ENCODE measurements at places on chromosomes 3 and 15. TPM values are rescaled to one million over a fixed set of nuclear protein-coding genes. Genes with fewer than 3 reads are reported as not detected.

- peak; percentile 64 for DNase-seq
Observed at GRCh38 chr3:186825294-186825821, 17.2 kb upstream of the ADIPOQ start.

- no peak for DNase-seq
Observed at GRCh38 chr15:73944161-73945129, 18.2 kb downstream of the LOXL1 start.

DNA sequence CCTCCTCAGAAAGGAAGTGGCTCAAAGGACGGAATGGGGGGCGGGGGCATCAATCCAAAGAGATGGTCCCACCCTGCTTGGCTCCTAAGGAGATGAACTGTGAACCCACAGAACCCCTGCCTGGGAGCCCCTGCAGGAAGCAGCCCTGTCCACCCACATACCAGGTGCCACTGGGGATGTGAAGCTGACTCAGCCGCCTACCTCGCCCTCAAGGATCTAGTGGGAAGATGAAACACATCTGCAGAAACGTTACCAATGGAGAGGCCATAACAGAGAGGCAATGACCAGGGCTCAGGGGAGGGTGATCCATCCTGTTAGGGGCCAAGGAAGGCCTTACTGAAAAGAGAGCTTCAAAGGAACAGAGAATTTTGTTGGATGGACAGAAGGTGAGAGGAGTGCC lies 35.1 kb downstream of the EAF1 start:
- no peak for DNase-seq

DNA sequence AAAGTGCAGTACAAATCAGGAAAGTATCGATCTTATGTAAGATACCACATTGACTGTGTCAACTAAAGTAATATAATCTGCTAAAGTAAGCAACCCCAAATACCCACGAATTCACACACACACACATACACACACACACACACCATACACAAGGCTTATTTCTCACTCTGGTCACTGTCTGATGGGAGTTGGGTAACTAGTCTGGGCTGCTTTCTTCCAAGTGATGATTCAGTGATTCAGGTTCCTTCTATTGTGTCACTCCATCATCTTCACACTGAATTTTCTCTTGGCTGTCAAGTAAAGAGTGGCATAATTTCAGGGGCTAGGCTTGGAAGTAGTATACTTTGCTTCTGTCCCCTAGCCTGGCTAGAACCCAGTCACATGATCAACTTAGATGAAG lies 104.8 kb upstream of the CCDC54 start:
- DNase-seq = no peak

DNA sequence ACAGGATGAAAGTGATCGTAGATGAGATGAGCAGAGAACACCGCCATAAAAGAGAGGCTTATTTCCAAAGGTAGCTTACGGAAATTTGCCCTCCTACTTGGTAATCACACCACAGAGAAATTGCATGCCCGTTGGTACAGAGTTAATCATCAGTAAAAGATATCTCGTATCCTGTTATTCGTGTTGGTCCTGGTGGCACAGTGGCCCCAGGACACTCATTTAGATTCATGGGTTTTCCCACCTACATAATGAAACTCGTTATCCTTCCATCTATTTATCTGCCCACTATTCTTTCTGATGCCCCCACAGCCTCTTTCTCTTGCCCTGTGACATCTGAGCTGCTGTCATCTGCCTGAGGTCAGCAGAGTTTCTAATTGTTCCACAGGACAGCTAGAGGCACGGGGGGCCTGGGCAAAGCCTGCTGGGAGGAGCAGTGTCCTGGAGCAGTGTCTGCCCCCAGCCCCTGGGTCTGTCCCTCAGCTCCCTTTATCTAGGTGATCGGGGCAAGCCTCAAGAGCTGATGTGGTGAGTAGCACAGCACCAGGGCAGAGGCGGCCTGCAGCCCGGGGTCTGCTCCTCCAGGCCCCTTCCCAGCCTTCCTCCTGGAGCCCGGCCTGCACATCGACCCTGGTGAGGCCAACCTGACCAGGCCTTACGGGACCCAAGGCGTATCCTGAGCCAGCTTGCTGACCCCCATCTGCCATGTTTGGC lies 42.2 kb downstream of the PXYLP1 start:
- DNase-seq = no peak

DNA sequence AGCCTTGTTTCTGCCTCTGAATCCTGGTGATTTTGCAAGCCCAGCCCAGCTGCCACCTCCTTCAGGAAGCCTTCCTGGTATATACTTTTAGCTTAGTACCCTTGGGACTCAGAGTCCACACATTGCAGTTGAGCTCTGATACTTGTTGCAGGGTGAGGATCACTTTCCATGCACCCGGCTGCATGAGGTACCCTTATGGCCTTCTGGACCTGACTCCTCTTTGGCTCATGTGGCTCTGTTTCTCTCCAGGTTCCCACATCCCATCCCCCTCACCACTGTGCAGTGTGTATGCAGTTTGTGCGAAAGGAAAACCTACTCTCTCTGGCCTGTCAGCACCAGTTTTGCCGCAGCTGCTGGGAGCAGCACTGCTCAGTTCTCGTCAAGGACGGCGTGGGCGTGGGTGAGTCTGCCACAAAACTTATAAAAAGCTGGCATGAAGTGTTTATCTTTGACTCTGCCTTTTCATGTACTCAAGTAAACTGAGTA lies 23.1 kb upstream of the P4HTM start:
- DNase-seq = no peak

DNA sequence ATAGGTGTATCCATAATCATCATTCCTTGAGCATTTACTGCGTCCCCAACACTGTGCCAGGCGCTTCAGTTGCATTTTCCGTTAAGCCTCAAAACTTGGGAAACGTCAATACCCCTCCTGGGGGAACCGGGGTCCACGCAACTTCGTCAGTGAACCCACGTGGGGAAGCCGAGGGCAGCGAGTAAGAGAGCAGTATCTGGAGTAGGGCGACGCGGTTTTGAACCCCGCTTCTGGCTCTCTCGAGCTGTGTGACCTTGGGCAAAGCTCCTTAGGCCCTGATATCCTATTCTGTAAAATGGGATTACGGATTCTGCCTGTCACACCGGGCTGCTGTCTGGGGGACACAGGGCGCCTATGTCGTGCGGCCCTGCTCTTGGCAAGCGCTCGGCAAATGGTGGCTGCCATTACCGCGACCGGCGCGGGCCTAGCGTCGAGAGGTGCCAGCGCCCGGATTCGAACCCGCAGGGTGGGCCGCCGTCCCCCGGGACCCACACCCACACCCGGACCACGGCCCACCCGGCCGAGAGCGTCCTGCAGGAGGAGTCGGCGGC lies 590 bp downstream of the POLG start:
- DNase-seq = no peak

DNA sequence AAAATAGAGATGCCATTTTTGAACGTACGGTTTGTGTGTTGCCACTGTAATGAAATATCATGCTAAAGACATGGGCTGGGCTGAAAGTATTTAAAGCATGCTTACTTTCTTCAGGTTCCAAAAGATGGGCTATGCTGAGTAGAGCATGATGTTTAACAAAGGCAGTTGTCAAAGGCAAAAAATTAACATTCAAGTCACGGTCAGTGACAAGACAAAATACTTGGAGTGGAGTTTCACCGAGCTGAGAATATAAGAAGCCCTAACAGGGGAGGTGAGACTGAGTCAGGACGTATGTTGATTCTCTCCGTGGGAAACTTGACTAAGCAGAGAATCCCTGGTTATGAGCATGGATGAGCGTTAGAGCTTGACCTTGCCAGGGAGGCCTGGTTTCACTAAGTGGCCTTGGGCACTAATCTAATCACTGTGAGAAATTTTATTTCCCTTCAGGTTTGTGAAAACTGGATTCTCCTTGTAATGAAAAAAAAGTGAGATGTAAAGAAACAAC lies 218.2 kb upstream of the ADAMTS9 start:
- no peak for DNase-seq

GRCh38 chr3:151305775-151306151 lies 10.9 kb downstream of the GPR87 start:
- no peak for DNase-seq

DNA sequence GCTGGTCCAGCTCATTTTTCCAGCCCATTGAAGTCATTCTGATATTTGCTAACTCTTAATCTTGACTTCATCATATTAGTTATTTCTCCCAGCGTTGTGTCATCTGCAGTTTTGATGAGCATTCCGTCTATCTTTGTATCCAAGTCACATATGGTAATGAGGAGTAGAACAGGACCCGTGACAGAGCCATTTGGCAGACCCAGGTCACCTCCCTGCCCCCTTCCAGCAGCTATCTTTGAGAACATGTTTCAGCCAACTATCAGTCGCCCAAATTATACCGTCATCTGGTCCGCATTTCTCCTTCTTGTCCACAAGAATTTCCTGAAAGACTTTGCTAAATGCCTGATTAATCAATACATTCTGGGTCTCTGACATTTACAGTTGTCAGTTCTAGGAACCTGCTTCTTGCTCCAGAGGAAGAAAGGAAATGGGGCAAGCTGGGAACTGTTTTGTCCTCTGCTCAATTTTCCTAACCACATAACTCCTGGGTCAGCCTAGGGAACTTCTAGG lies 347.1 kb upstream of the NR2E3 start:
- no peak for DNase-seq

DNA sequence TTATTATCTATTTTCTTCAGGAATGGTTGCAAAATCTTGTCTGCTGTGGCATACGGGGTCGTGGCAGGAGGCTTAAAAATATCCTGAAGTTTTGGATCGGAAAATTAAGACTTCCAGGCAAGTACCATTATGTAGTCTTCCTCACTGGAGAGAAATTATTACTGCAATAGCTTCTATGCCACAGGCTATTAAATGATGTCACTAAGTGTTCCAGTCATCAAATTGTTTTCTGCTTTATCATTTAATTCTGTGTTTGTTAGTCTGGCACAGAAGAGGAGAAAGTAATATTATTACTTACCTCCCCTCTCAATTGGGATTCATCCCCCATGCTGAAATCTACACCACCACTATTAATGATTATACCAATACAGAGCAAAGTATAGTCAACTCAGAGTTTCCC lies 378.2 kb upstream of the ALCAM start:
- no peak for DNase-seq

DNA sequence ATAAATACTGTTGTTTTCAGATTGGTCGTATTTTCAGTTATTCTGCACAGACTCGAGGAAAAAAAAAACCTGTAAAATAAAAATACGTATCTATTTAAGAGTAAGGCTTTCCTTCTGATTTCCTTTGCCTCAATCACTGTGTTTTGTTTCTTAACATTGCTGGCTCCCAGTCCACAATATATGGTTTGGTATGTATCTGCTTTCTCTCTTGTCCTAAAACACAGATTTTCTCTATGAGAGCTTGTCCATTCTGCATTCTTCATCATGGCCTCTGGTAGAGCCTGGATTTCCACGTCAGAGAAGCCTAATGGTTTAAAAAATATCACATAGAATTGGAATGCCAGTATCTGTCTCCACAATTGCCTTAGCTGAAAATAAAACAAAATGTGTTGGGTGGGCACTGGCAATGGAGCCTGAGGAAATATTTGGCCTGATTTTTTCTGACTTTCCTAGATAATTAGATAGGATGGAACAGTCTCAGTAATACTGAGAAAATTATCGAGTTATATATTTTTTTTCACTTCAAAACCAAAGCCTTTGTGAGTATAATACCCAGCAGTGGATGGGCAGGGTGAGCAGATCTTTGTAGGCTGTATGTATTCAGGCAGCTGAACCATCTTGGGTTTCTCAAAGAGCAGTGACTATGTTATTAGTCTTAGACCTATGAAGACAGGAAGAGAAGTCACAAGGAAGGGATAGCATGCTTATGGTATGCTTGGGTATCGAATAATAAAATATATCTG lies 1.9 kb downstream of the CD200 start:
- DNase-seq = no peak

GRCh38 chr3:134597390-134597970 lies 53.3 kb downstream of the KY start:
- no peak for DNase-seq

- no peak for DNase-seq
Observed at GRCh38 chr3:174438501-174439145, 420.5 kb upstream of the NAALADL2 start.

- no peak for DNase-seq
Observed at GRCh38 chr3:99845999-99846398, 28.3 kb downstream of the CMSS1 start.

DNA sequence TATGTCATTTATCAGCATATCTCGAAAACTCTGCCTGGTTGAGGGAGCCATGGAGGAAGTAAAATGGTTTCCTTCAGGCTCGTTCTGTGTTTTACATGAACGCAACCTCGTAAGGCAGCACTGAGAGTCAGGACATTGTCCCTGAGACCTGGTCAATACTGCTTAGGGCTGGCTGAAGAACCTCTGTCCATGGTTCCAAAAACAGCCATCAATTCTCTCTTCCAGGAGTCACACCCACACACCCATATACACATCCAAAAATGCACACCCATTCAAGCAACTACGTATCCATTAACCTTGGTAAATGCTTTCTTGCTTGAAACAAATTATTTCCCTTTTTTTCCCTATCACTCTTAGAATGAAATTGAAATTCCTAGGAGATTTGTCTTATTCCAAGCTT lies 91.0 kb upstream of the CHL1 start:
- DNase-seq = no peak

DNA sequence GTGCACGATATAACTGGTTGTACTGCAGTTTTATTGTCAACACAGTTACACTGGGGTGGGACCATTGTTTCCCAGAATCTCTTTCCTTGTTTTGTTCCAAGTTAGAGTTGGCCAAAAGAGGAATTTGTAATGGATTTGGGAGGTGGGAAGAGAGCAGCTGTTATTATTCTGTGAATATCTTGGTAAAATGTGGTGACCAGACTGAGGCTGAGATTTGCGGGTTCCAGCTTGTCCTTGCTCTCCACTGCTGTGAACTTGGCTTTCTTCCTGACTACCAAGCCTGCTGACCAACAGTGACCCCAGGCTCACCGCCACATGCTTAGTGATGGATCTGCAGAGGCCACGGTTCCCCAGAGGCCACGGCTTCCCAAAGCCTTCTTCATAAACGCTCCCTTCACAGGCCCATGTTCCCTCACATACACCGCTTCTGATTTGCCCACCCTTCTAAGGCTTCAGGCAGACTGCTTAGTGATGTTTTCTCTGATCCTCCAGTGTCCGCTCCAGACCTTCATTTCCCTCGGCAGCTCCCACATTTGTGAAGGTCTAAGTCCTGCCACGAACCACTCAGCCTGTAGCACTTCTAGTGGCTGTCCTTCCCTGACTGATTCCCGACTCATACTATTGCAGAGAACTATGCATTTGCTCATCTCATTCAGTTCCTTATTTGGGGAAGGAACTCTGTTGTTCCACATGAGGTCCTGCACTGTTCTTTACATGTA lies 525.5 kb upstream of the RGMA start:
- DNase-seq = no peak

The GRM2 gene
- total RNA-seq = 3.7 TPM

The IP6K2 gene
- 114 TPM for total RNA-seq

The RYK gene
- total RNA-seq = 46.1 TPM

The CEMIP gene
- total RNA-seq = 0.57 TPM

The CCR9 gene
- not detected for total RNA-seq

The CCDC9B gene
- 1.8 TPM for total RNA-seq
